ENCODE measurements at places on chromosomes 4 and X. TPM values are rescaled to one million over a fixed set of nuclear protein-coding genes. Genes with fewer than 3 reads are reported as not detected.

PLS3 gene
- total RNA-seq: 43.1 TPM

EFHC2 gene
- 9.5 TPM for total RNA-seq

TMSB15A gene
- 0.71 TPM for total RNA-seq

STPG2 gene
- total RNA-seq: not detected

FAM47A gene
- not detected for total RNA-seq
